ENCODE measurements at places on chromosomes 11 and 22.
A peak's percentile ranks its signal among the peaks of the same experiment; 100 is the strongest.

DNA sequence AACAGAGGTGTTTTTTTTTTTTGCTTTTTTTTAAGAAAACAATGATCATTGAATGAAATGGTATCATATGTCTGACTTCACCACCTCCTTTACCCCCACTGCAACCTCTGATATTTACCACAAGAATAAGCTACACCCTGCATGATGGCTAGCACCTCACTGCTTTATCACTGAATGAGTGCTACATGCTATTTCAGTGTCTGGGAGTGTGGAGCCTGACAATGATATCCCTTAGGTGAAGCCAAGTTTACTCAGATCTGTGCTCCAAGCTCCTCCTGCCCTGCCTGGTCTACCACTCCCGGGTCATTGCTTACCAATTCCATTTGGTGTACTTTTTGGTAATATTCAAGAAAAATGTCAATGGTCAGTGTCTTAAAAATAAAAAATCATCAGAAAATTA lies 21.1 kb downstream of the MMP20 start:
- no peak for DNase-seq

DNA sequence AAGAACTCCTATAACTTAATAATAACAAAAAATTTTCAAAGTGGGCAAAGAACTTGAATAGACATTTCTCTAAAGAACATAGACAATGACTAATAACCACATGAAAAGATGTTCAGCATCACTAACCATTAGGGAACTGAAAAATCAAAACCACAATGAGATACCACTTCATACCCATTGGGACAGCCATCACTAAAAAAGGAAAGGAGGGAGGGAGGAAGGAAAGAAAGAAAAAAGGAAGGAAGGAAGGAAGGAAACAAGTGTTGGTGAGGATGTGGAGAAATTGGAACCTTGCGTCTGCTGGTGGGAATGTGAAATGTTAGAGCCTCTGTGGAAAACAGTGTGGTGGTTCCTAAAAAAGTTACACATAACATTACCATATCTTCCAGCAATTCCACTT lies 55.8 kb downstream of the MS4A13 start:
- no peak for DNase-seq

- no peak for DNase-seq
These were observed 657.5 kb downstream of the FAM181B start for GRCh38 chr11:82076126-82076525.

DNA sequence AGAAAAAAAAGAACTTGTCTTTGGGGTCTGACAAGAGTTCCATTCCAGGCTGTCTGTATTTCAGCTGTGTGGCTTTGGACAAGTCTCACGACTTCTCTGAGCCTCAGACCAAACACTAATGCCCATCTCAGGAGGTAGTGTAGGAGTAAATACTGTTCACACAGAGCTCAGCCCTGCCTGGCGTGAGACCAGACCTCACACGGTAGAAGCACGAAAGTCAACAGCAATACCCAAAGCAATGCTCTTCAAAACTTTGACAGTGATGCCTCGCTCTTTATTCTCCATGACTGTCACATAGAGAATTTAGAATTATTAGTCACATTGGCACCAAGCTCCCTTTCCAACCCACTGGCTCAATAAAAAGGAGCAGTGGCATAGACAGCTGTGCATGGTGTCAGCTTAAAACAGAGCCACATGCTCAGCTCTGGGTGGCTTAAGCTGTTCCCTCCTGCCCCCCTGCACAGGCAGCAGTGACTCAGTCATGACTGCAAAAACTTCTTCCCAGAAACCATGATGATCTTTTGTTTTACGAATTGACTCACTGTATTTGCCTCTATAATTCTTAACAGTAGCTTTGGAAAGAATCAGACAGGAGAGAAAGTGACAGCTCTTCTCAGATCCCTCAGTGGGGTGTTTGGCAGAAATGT lies 74.0 kb upstream of the PHF21B start:
- DNase-seq: no peak

DNA sequence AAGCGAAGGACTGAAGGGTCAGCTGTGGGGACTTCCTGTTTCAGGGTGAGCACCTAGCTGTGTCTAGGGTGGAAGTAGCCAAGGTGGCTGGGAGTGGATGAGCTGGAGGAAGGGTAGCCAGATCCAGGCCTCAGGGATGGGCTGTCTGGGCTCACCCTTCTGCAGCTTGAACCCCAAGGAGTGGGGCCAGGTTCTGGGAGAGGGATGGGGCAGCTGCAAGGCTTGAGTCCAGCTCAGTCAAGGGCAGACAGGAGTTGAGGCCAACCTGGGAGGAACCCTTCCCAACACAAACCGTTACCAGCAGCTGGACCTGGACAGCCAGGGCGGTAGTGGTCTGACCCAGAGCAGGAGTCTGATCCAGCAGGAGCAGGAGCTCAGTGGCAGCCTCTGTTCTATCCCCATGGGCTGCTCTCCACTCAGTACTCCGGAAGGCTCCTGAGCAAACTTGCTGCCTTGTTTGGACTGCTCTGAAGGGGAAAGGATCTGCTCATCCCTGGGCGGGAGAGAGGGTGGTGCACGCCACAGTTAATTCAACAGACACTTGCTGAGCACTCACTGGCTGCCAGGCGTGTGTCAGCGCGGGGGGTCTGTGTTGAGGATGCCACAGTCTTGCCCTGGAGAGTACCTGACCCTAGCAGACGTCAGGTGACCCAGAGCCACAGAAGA lies 53.8 kb upstream of the THY1 start:
- DNase-seq: no peak

- DNase-seq: peak; percentile 39
These were observed 21.3 kb upstream of the PIK3IP1 start for GRCh38 chr22:31313366-31314147.

Data from stimulated activated CD4-positive, alpha-beta T cell treated with anti-CD3 and anti-CD28 coated beads, Interleukin-15, amount 100 ng/mL, for 1 hour (primary cell).